ENCODE measurements at places on chromosomes 4 and X.

DNA sequence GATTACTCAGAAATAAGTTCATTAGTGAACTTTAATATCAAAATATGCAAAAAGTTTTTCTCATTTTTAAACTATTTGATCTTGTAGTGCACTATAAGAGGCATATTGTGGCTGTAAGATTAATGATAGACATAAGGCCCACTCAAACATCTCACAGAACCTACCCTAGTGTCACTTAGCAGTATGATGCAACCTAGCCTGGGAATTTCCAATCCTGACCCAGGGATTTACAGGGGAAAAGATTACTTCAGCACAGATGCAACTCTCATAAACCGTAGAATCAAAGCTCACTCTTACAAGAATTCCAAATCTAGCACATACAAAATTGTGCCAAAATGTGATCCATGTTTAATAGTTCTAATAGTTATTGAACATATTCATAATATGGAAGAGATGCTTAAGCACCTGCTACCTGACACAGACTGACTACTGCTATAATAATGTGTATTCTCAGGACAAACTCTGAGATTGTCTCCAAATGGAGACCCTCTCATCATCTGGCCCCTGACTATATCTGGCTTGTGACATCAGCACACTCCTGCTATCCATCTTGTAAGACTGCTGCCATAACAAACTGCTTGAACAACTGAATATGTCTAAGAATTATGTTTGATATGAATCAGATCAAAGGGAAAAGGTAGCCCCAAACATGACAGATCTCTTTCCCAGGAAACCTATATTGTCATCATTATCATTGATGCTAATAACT, 271.9 kb downstream of the PABPC4L start:
- no peak for DNase-seq

DNA sequence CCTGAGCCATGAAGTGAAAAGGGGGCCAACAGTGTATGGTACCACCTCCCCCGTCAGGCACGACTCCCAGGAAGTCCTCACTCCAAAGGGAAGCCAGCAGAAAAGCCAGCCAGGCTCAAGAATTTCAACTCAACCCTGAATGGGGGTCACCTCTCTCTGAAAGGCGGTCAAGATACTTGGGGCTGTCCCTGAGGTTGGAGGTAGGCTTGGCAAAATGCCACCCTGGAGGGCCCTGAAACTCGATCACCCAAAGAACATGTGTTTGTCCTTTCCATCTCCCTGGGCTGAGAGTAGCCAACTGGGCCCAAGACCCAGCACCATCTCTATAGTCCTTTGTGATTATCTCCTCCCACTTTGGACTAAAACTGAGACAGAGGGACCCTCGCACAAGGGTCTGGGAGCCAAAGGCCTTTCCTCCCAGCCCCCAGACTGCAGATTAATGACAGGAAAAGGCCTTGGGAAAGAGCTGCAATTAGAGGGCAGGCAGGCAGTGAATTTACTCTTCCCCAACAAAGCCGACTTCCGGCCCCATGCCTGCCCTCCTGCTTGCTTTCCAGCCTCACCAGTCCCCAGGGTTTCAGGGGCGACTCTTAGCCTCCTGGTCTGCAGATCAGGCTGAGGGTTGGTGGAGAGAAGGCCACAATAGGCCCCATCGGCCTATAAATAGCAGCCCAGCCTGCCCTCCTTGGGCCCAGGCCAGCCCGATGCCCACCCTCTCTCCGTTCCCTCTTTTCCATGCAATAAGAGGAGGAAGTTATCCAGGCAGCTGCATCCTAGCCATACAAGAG, 5.6 kb downstream of the SASH3 start:
- DNase-seq = no peak

- DNase-seq = no peak
Measured at GRCh38 chrX:143632625-143633410, 3.1 kb downstream of the SLITRK4 start.

- no peak for DNase-seq
Measured at GRCh38 chrX:119790977-119791436, 423 bp downstream of the RPL39 start.

GRCh38 chrX:155055494-155055893, 15.4 kb downstream of the CMC4 start:
- no peak for DNase-seq

DNA sequence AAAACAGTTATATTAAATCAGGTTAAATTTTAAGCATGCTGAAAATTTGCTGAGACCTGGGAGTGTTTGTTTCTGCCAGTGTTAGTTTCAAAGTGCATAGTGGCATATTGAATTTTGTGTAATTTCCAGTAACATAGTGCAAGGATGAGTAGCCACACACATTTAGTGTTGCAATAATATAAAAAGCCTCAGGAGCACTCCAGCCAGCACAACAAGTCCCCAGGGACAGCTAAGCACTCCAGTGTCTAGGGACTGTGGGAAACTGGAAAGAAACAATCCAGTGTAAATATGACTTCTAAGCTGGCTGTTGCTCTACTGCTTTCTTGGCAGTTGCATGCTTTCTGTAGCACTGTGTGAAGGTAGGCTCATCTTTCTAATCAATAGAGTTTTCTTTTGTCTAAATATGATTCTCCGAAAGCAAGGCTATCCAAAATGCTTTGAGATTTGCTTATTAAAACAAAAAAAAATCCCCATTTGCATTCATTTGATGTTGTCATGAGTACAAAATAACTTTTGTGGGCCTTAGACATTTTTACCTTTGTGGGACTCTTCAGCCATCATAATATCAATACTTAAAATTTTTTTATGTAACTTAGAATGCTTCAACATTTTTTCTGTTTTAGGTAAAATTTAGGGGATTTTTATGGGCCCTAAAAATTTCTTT, 24.2 kb upstream of the CXCL2 start:
- DNase-seq = no peak

DNA sequence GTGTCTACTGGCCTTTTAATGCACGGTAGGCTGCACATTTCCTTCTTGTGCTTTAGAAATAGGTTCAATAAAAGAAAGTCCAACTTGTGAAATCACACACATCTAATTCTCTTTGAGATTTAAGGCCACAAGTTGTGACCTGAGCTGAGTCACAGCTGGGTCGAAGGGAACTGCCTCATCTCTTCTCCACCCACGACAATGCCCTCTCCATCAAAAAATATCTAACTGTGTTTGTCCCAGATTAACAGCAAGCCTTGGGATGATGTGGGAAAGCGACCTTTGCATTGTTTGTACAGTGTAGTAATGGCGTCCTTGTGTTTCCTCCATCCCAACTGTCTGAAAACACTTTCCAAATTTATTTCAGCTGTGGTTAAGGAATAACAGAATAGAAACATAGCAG, 168.9 kb downstream of the AMELX start:
- DNase-seq = no peak

- no peak for DNase-seq
Measured at GRCh38 chr4:115145393-115146160, 32.2 kb upstream of the NDST4 start.

- no peak for DNase-seq
Measured at GRCh38 chrX:445727-446126, 59.0 kb upstream of the PPP2R3B start.

GRCh38 chr4:123708902-123709301, 312.3 kb downstream of the SPRY1 start:
- DNase-seq = no peak

DNA sequence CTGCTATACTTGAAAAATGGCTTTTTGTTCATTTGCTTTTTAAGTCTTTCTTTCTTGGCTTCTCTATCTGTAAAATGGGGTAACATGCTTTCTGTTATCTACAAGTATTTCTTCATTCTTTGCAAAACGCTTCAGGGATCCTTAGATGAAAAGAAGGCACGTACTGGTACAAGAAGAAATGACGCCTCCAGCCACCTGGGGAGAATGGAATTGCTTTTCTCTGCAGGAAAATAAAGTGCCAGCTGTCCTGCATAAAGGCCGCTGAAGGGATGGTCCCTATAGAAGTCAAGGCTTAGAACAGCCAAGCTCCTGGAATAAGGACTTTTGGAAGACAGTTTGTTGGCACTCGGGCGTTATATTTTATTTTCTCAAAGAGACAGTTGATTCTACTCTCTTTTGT, 210.8 kb upstream of the RASGEF1B start:
- DNase-seq = no peak

DNA sequence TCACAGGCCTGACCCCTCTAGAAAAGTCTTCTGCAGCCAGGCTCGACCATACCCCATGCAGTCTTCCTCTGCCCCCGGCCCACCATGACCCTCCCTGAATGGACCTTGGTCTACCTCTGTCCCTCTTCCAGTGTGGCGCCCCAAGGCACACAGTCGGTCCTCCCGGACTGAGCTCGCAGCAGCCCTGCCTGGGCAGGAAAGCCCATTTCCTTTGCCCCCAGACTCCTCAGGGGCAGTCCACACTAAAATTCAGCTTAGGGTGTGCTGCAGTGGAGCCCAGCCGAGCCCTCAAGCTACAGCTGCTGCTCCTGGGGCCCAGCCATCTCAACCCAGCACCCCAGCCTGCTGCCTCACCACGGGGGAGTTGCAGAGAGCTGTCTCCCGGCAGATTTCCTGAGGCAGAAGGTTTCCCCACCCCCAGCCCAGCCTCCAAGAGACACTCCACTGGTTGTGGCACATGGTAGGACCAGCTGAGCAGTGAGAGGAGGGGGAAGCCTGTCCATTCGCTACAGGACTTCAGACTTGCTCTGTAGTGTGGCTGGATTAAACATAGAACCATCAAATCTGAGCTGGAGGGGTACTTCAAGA, 37.5 kb upstream of the IQSEC2 start:
- DNase-seq = no peak

DNA sequence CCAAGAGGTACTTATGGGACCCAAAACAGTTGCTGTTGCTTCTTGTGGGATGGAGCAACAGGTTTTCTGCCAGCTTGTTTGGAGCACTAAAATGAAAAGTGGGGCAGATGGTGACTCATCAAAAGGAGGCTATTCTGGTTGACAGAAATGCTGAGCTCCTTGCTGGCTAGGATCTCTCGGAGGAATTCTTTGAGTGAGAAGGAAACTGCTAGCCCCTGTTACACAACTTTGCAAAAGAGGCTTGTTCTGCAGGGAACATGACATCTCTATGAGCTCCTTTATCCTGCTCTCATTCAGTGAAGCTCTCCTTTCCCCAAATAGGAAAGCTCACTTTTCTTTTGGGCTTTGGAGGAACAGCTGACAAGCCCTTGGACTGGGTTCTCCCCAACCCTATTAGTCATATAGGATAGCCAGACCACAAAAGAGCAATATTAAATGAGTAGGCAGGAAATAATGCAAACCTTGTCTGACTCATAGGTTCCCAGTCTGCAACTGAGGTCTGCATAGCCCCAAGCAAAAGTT, 108.3 kb downstream of the CDS1 start:
- no peak for DNase-seq

- DNase-seq = no peak
Measured at GRCh38 chrX:67613366-67613765, 69.5 kb downstream of the AR start.

DNA sequence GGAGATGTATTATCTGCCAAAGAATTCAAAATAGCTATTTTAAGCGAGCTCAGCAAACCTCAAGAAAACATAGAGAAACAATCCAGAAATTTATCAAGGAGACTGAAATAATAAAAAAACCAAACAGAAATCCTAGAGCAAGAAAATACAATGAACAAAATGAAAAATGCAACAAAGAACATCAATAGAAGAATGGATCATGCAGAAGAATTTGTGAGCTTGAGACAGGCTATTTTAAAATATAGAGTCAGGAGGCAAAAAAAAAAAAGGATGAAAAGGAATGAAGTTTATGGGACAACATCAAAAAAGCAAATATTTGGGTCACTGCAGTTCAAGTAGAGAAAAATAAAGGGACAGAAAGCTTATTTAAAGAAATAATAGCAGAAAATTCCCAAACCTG, 29.1 kb downstream of the CENPE start:
- no peak for DNase-seq

GRCh38 chr4:66097218-66097617, 426.9 kb upstream of the EPHA5 start:
- no peak for DNase-seq
